ENCODE measurements at places on chromosomes 4 and X. TPM values are rescaled to one million over a fixed set of nuclear protein-coding genes. Genes with fewer than 3 reads are reported as not detected.

The KLHL2 gene
- total RNA-seq: 16.0 TPM

The L1CAM gene
- total RNA-seq: 18.2 TPM

The TCEAL9 gene
- total RNA-seq: 87.7 TPM

The MAGEB4 gene
- not detected for total RNA-seq

The FRMPD3 gene
- total RNA-seq: 0.05 TPM

The ETDB gene
- not detected for total RNA-seq

The FMR1NB gene
- total RNA-seq: not detected

The PAGE5 gene
- total RNA-seq: not detected

The ARSJ gene
- 4.7 TPM for total RNA-seq

The TLL1 gene
- 0.19 TPM for total RNA-seq

The CCSER1 gene
- total RNA-seq: not detected

The KLF8 gene
- not detected for total RNA-seq

The EBP gene
- 155 TPM for total RNA-seq

The FRYL gene
- total RNA-seq: 12.0 TPM

The MTHFD2L gene
- total RNA-seq: 9.2 TPM

The FRG2 gene
- not detected for total RNA-seq

The KIAA0232 gene
- 15.1 TPM for total RNA-seq

The SNX12 gene
- total RNA-seq: 71.7 TPM

The DCX gene
- not detected for total RNA-seq

The GC gene
- total RNA-seq: not detected

The FABP2 gene
- not detected for total RNA-seq

The SMIM10 gene
- 0.10 TPM for total RNA-seq

The ZAR1 gene
- 0.12 TPM for total RNA-seq

The PAGE2 gene
- not detected for total RNA-seq

The GAGE10 gene
- total RNA-seq: not detected

The SPANXB1 gene
- total RNA-seq: 2.5 TPM

The ADH7 gene
- total RNA-seq: not detected

The SLITRK4 gene
- total RNA-seq: not detected

The RNF128 gene
- total RNA-seq: not detected

The NAA11 gene
- total RNA-seq: not detected

The ITGB1BP2 gene
- total RNA-seq: 1.1 TPM

The ATP1B4 gene
- 0.04 TPM for total RNA-seq

The FAAH2 gene
- 0.13 TPM for total RNA-seq

The DRD5 gene
- total RNA-seq: not detected

The ACSL4 gene
- total RNA-seq: 22.4 TPM

The PASD1 gene
- total RNA-seq: not detected

The GPRASP1 gene
- total RNA-seq: 0.22 TPM

The CLDN34 gene
- total RNA-seq: not detected

The SLC49A3 gene
- total RNA-seq: 0.16 TPM

The SLC16A2 gene
- 24.0 TPM for total RNA-seq

The CLNK gene
- not detected for total RNA-seq

Measured in A549 treated with Mapracorat at 1 μM for 4 hours (cell line).